ENCODE measurements at places on chromosomes 2 and 18. TPM values are rescaled to one million over a fixed set of nuclear protein-coding genes. Genes with fewer than 3 reads are reported as not detected.

DNA sequence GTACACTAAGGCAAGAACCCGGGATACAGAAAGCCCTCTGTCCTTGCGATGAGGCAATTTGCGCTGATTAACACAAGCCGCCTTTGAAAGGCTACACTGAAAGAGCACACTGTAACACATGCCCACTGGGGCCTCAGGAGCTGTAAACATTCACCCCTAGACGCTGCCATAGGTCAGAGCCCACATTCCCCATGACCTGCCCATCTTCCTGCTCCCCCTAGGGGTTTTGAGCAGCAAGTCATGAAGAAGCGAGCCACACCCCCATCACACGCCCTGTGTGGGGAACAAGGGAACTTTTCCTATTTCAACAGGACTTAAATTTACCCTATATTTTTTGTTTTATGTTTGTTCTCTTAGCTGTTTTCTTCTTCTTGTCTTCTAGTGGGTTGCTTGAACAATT is 47.8 kb upstream of the SLC4A10 start:
- DNase-seq = no peak

DNA sequence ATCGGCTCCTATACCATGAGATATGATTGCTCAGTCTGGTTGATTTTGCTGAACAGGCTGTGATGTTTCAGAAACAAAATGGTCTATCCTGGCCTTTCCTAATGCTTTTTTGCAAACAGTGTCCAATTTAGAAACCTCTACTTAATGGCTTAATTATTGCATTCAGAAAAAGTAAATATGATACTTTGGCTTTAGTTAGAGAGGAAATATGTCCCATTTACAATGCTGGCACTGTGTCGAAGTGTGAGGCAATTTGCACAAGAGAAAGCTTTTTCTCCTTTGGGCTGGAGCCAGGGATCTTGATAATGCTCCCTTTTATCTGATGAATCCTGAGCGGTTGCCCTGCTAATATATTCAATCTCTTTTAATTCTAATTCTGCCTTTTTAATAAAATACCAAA is 418.9 kb downstream of the EPHA4 start:
- no peak for DNase-seq

- peak; percentile 99 for DNase-seq
Observed at GRCh38 chr2:111659361-111660333, 224.3 kb downstream of the ANAPC1 start.

- DNase-seq = no peak
Observed at GRCh38 chr2:240524963-240525718, 32.6 kb downstream of the ANKMY1 start.

DNA sequence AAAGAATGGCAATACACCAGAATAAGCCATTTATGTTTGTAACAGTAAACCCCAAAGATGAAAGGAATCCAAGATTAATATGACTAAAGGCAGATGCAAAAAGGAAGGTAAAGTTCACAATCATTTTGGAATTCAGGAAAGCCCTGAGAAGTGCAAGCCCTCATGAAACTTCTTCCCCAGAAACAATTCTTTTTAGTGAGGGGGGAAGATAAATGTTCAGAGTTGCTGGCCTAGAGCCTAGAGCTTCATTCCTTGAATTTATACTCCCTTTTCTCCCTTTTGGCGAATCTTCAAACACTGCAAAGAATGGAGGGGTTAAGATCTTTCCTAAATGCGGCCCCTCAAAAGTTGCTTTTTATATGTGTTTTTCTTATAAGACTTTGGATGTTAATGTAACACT is 368.8 kb downstream of the MEIS1 start:
- DNase-seq = no peak

The ADGRF3 gene
- total RNA-seq = not detected

Measured in renal cortical epithelial cell (primary cell).